Left ventricle myocardium superior (tissue), 1 donor: ENCODE measurements at places on chromosomes 13 and 19. TPM values are rescaled to one million over a fixed set of nuclear protein-coding genes. Genes with fewer than 3 reads are reported as not detected.

The APC2 gene
- total RNA-seq = 0.17 TPM

The GJB2 gene
- total RNA-seq = 0.42 TPM

The CNN1 gene
- total RNA-seq = 81.7 TPM

The CEP89 gene
- 9.2 TPM for total RNA-seq

The AKT1S1 gene
- total RNA-seq = 41.2 TPM

The TMEM272 gene
- total RNA-seq = 0.55 TPM

The FUT3 gene
- total RNA-seq = not detected

The SLC27A1 gene
- total RNA-seq = 68.9 TPM
